ENCODE measurements at places on chromosomes 5 and 9.

- no peak for DNase-seq
These were observed 4.9 kb upstream of the ROR2 start for GRCh38 chr9:91954841-91955471.

- DNase-seq = no peak
These were observed 48.3 kb downstream of the SH3TC2 start for GRCh38 chr5:149014571-149015031.

DNA sequence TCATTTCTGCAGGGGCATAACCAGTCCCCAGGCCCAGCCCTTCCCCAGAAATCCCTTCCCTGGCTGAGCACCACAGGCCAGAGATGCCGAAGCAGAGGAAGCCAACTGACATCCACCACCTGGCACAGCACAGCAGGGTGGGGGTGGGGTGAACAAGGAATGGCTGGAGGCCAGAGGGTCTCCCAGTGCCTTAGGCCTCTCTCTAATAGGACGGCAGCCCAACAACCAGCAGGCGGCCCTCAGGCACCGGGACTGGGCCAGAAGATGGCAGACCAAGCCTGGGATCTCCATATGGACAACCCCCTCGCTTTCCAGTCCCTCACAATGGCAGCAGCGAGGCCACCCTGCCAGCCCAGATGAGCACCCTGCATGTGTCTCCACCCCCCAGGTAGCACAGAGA, 13.2 kb downstream of the PDLIM4 start:
- DNase-seq = no peak

DNA sequence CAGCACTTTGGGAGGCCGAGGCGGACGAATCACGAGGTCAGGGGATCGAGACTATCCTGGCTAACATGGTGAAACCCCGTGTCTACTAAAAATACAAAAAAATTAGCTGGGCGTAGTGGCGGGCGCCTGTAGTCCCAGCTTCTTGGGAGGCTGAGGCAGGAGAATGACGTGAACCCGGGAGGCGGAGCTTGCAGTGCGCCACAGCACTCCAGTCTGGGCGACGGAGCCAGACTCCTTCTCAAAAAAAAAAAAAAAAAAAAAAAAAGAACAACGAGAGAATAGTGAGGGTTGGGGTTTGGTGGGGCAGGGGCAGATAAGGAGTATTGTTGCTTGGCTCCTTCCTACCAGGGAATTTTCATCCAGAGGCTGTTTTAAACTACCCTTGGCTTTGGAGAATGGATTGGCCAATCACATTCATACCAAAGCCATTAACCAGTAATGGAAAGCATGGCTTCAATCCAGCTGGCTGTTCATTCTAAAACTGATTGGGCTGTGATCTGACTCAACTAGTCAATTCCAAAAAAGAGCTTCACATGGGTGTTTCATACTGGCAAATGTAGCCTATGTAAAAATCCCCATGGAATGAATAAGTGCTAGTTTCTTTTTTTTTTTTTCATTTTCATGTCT, 64.4 kb downstream of the PLCXD3 start:
- DNase-seq = no peak

DNA sequence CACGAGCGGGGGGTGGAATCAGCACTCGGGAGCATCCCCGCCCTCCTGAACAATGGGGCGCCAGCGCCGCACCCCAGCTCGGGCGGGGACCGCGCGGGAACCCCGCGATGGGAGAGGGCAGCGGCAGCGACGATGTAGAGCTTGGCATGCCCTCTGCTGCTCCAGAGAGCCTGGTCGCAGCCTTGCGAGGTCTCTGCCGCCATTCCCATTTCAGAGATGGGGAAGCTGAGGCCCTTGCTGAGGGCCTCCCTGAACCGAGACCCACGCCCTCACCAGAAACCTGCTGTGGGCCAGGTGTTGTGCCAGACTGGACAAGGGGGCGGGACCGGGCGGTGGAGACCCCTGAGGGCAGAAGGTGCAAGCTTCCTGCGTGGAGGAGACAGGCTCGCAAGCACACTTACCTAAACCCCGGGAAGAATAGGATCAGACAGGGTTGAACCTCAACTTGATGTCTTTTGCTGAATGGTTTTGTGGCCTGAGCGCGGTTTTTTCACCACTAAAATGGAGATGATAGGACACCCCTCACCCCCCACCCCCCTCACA, 647 bp upstream of the MEGF9 start:
- no peak for DNase-seq

GRCh38 chr9:136804509-136805206, 3.1 kb upstream of the RABL6 start:
- no peak for DNase-seq

DNA sequence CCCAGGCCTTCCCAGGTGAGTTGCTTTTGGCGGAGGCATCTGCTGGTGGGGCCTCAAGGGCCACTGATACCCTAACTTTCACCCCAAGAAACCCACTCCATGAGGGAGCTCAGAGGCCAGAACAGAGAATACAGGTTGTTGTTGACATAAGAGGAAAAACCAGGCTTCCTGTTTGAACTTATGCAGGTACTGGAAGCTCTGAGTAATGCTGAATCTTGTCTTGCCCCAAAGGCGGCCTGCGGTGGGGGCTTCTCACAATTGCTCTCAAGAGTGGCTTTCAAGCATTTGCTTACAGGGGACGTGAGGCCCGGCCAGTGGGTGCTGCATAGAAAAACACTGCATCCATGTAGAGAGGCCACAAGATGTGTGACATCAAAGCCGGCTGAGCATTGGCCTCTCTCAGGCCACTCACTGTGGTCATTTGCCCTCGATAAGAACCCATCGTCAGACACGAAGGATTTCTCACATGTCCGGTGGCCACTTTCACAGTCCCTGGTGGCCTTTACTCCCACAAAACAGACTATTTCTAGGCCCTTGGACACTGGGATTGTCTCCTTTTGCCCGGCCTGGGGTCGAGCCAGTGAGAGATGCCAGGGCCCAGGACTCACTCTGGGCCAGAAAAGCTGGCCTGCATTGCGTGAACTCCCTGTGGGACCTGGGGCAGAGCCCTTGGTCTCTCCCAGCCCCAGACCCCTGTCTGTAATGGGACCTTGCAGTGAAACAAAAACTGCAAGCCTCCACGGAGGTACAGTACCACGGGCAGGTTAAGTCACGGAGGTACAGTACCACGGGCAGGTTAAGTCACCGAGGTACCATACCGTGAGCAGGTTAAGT, 34.5 kb upstream of the TCF7 start:
- DNase-seq = peak; percentile 48

DNA sequence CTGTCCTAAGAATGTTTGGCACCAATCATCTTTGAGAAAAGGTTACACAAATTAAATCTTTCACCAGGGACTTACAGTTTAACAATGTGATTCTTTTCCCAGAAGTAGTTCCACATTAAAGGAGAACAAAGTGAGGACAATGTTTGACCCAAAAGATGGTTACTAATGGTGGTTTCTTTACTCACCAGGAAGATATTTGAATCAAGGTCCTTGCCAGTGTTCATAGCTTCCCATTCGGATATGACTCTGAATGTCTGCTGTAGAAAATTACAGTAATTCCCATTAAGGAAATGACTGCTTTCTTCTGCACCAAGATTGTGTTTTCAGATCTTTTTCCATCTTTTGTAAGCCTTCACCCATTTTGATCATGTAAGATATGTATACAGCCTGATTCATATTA, 114.6 kb upstream of the ADAMTSL1 start:
- no peak for DNase-seq

GRCh38 chr5:167264348-167264747, 1027.1 kb upstream of the WWC1 start:
- DNase-seq = no peak

- DNase-seq = no peak
These were observed 708.1 kb upstream of the RGMB start for GRCh38 chr5:98065261-98065909.

- no peak for DNase-seq
These were observed 9.7 kb upstream of the CYSTM1 start for GRCh38 chr5:140165101-140165922.

DNA sequence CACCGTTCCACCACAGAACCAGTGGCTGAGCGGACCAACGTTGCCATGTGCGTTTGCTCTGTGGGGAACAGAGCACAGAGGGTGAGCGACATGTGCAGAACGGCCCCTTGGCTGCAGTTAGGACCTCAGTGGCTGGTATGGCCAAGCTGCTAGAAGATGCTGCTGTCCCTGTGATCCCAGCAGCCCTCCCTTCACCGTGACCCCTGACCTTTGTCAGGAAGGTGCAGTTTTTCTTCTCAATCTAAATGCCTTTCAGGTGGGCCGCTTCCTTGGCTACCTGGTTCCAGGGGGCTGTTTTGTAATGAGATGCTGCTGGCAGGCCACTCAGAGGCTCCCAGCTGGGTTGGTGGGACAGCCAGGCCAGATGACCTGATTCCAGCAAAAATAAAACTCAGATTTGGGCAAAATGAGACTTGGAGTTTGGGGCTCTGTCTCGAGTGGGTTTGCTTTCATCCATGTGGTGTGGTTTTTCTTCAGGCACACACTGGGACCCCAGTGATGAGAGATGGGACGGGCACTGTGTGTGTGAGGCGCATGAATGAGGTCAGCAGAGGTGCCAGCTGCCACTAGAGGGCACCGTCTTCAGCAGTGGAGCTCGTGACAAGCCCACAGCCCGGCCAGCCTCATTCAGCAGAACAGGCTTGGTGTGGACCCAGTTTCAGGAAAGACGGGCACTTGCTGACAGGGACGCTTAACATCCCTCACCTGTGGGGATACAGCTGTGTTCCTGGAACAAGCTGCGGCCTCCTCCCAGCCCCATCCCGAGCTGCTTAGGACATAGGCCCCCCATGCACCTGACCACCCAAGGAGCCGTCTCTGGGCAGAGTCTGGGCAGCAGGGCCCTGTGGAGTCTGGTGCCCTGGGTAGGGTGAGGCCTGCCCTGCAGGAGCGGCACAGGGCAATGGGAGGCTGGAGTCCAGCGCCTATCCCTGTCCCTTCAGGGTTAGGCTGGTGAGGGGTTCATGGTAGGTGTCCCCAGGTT, 4.1 kb downstream of the MRPS2 start:
- peak; percentile 9 for DNase-seq

GRCh38 chr5:150384701-150385100, 27.2 kb downstream of the TCOF1 start:
- DNase-seq = no peak

DNA sequence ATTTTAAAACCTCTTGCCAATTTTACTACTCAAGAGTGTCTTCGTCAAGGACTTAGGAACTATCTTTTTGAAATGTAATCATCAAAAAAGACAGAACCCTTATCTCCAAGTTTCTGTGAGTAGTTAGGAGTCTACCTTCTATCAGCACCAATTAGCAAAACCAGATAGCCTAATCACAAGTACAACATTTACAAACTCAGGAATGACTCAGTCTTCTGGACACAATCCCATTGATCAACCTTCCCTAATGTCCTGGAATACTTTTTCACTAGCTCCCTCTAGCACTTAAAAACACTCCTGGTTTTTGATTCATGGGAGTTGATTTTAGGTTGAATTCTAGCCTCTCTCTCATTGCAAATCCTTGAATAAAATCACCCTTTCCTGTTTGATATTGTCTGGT, 680.7 kb downstream of the PRR16 start:
- DNase-seq = no peak

DNA sequence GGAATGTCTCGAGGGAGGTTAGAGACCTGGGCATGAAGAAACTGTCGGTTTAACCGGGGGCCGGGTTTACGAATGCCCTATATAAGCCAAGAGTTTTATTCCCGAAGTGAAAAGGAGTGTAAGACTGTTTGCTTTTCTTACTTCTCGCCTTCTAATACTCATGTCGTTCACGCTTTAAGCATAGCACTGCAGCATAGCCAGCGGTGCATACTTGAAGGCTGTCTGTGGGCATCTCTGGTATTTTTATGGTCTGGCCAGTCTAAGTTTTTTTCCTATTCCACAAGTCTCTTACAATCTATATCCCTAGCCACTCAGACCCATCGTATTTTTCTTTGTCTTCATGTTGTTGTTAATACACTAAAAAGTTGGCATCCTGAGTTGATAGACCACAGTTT, 1.2 kb downstream of the UHRF2 start:
- DNase-seq = no peak

GRCh38 chr5:9655641-9656040, 25.5 kb upstream of the TAS2R1 start:
- DNase-seq = no peak

- no peak for DNase-seq
These were observed 63.3 kb downstream of the RASGRF2 start for GRCh38 chr5:81023261-81023970.

DNA sequence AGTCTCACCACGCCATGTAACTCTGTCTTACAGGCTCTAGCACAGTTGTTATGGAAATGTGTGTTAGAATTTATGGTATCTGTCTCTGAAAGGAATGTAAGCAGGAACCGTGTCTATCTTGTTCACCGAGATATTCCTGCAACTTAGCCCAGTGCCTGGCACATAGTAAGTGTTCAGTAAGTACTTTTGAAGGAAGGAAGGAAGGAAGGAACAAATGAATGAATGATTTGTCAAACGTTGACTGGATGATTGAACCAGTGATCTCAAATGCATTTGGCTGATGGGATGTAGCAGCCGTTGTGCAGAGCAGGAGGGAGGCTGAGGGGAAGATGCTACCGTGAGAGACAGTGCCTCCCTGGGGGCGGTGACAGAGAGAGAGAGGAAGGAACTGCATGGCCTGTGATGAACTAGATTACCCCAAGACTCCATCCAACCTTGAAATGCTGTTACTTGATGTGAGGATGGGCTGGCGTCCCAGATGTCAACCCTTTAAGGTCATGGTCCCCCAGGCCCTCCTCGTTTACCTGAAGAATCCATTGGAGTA, 47.5 kb upstream of the PPARGC1B start:
- DNase-seq = no peak

DNA sequence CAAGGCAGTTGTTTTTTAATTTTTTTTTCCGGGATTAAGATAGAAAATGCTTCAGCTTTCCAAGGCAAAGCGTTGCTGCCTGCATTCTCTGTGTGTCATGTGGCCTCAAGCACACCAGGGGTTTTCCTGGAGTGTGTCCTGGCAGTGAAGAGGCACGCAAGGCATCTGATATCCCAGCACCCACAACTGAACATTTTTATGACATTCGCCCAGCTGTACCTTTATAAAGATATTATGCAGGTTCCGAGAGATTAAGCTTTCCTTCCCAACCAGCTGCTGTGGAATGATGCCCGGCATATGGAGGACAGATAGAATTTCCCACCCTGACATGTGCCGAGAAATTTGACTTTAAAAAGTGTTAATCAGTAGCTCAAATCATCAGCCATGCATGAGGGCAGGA, 205.6 kb downstream of the GADD45G start:
- DNase-seq = no peak

GRCh38 chr5:42806701-42807262, 4.9 kb downstream of the SELENOP start:
- DNase-seq = no peak

GRCh38 chr9:120734607-120735410, 20.5 kb upstream of the MEGF9 start:
- no peak for DNase-seq

DNA sequence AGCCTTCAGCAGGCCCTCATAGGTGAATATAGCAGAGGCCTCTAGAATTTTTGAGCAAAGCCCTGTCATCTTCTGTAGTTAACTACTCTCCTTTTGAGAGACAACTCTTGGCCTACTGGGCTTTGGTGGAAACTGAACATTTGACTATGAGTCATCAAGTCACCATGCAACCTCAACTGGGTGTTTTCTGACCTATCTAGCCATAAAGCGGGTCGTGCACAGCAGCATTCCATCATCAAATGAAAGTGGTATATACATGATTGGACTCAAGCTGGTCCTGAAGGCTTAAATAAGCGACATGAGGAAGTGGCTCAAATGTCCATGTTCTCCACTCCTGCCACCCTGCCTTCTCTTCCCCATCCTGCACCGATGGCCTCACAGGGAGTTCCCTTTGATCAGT, 1115.5 kb downstream of the TAF11L14 start:
- no peak for DNase-seq
